ENCODE measurements at places on chromosomes 7 and 10.

- no peak for DNase-seq
These were observed 37.5 kb downstream of the HK1 start for GRCh38 chr10:69315610-69316312.

GRCh38 chr10:112585960-112586359 is 138.9 kb downstream of the VTI1A start:
- no peak for DNase-seq

- no peak for DNase-seq
These were observed 119.9 kb downstream of the MBL2 start for GRCh38 chr10:52652431-52653262.

DNA sequence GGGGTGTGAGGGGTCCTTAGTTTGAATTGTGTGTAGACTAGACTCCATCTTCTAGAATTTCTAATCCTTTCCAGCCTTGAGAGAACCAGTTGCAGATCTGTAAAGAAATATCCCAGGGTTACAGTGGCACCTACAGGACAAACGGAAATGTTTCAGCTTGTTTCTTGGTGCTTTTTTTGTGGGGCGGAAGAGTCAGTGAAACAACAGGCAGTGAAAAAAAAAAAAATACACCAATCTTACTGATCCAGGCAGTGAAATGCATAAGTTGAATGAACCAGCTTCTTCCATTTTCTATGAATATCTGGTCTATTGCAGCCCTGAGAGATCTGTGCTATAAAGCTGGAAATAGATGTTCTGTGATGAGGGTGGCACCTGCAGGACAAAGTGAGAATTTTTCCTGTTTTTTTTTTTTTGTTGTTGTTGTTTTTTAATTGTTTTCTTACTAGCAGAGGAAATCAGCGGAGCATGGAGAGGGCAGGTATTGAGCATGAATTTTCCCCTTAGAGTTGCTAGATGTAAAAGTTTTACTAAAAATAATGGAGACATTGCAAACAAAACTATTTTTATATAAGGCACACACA is 81.9 kb upstream of the DYNC1I1 start:
- no peak for DNase-seq

DNA sequence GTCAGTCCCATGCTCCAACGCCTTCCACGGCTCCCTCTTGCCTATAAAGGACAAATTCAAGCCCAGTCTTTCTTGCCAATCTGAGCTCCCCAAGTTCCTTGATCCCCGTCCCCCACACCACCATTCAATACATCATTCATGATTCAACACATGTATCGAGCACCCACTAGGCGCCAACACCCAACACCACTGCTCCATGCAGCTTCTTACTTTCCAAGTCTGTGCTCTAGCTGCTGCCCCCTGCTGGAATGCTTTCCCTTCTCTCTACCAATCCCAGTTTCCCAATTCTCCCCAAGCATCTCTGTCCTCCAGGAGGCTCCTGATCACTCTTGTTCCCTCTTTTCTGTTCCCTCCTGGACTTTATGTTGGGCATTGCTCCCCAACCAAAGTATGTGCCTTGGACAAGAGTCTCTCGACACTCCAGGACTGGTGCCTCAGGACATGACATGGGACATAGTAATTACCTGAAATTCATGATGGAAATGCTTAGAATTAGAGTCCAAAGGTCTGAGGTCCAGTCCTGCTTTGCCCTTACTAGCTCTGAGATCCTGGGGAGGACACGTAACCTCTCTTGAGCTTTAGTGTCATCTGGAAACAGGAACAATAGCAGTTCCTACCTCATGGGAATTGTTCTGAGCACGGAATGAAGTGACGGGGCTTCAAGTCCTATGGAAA is 172.7 kb downstream of the NEURL1 start:
- DNase-seq, result no peak

DNA sequence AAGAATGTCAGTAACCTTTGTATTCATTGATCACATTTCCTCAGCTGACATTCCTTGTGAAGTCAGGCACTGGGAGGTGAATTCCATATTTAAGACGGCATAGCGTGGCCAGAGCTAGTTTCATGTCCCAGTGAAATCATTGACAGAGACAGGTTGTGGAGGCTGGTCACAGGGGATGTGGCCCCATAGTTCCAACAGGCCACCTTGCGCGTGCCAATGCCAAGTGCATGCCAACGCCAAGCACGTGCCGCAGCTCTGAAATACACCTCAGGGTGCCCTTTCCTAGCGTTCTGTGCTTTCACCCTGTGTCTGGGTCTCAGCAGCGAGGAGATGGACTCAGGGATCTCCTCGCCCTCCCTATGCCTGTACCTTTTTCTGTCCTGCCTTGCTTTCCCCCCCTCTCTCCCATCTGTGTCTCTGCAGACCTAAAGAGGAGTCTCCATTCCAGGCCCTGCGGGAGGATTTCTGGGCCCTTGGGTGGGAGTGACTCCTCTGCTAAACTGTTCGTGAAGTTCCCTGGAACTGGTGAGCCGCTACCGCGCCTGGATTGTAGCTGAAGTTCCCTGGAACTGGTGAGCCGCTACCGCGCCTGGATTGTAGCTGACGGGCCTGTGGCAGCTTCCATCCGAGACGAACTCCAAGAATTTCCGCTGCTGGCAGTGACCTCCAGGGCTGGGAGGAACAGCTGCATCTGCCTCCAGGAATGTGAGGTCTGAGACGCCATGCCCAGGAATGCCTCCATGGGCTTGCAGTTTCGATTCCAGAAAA is 19.7 kb downstream of the AQP1 start:
- DNase-seq, result no peak

All from CD4-positive, alpha-beta T cell treated with Interleukin-6 at 100 ng/mL for 8 hours (primary cell).